ENCODE measurements at places on chromosomes 16 and 17. TPM values are rescaled to one million over a fixed set of nuclear protein-coding genes. Genes with fewer than 3 reads are reported as not detected.

- DNase-seq = no peak
Observed at GRCh38 chr16:53115047-53115446, 60.3 kb downstream of the CHD9 start.

DNA sequence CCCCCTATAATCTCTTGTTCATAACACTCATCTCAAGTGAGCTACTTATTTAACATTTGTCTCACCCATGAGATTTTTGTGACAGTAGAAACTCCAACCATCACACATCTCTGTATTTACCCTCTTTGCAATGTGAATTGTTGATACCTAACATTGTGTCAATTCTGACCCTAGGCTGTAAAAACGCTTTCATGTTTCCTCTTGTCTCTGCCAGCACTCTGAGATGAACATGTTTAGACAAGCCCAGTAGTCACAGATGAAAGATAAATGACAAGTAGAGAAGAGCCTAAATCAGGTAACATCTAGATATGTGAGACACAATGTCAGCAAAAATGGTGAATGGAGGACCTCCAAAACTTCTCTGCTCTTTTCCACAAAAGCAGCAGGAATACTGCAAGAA is 1254.5 kb upstream of the GOT2 start:
- DNase-seq = no peak

DNA sequence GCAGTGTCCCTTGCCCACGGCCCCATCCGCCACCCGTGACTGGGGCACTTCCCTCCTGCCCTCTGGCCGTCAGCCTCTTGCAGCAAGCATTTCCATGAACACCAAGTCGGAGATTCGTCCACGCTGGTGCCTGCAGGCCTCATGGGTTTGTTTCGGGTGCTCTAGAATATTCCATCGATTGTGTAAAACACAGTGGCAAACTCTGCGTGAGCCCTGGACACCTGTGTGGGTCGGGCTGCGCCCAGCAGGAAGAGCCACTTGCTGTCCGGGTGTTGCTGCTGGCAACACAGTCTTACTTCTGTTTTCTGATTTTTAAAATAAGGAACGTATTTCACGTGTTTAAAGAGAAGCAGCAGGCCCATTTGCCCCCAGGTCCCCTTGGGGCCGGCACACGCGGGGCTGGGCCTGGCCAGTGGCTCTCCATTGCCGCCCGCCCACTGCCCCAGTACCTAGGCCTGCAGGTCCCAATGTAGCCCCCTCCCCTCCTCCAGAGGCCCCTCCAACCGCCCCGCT is 10.0 kb downstream of the CYBC1 start:
- DNase-seq = no peak

The SLC13A5 gene
- not detected for total RNA-seq

The TRPV3 gene
- total RNA-seq = 6.6 TPM

All from activated B cell treated with CpG ODN at 0.5 μM for 24 hours (primary cell).